ENCODE measurements at places on chromosomes 1 and 21.

DNA sequence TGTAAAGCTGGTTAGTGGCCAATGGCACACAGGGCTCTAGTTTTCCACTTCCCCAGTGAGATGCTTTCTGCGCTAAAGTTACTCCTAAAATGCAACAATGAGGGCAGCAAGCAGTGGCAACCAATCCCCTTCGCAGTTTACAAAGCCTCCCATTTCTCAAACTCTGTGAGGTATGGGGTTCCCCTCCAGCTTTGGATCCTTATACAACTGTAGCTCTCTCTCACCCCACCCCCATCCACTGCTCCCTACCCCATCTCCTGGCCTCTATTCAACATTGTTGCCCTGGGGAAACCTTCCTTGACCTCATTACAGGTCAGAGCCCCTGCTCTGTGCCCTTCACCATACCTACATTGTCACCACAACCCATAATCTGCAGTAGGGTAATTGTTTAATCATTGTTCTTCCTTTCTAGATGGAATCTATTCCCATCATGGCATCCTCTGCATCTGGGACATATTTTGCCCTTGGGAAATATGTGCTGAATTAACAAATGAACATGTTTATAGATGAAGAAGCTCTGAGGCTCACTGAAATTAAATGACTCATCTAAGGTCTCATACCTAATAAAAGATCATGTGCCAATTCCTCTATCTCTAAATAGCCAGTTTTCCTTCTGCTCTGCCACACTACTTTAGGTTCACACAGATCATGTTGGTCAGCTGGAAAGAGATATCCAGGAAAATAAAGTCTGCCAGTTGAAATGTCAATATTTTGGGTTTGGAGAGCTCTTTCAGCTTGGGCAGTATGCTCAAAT is 12.6 kb downstream of the KIAA0040 start:
- peak; percentile 52 for DNase-seq

GRCh38 chr1:60262701-60263100 is 189.1 kb upstream of the C1orf87 start:
- no peak for DNase-seq

- no peak for DNase-seq
Measured at GRCh38 chr1:121408354-121408753, 223.6 kb downstream of the SRGAP2C start.

GRCh38 chr1:214542275-214543199 is 8.9 kb downstream of the PTPN14 start:
- DNase-seq = no peak

DNA sequence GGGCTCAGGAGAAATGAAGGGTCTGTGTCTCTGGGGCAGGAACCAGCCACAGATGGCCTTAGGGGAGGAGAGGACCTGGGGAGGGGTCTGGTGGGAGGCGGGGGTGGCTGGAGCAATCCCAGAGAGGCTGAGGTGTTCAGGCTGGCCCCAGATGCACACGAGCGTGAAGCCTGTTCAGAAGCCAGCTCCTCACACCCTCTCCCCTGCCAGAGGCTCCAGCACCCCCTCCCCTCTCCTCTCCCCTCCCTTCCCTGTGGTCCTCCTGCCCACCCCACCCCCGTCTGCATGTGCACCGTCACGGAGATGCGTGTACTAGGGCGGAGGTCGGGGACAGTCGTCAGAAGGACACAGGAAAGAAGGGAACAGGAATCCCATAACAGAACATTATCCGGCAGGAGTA is 115.0 kb upstream of the COL6A1 start:
- DNase-seq = no peak

DNA sequence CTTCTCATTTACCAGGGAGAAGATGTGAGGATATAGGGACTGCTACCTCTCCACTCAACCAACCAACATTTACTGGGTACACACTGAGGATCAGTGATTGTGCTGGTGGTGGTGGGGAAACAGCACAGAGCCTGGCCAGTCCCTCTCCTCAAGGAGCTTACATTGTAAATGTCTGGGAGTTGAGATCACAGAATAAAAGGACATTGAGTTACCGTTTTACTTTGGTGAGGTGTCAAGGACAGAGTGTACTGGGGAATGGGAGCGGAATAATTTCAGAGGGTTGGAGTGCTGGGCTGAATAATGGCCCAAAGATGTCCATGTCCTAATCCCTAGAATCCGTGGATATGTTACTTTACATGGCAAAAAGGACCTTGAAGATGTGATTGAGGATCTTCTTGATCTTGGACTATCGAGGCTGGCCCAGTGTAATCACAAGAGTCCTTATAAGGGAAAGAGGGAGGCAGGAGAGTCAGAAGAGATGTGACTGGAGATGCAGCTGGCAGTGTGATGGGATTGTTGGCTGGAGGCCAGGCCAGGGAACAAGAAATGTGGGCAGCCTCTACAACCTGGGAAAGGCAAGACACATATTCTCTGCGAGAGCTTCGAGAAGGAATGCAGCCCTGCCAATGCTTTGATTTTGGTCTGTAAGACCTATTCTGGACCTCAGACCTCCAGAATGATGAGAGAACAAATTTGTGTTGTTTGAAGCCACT is 26.6 kb upstream of the RWDD3 start:
- DNase-seq = no peak

- DNase-seq = no peak
Measured at GRCh38 chr1:198272492-198272891, 115.7 kb downstream of the NEK7 start.

DNA sequence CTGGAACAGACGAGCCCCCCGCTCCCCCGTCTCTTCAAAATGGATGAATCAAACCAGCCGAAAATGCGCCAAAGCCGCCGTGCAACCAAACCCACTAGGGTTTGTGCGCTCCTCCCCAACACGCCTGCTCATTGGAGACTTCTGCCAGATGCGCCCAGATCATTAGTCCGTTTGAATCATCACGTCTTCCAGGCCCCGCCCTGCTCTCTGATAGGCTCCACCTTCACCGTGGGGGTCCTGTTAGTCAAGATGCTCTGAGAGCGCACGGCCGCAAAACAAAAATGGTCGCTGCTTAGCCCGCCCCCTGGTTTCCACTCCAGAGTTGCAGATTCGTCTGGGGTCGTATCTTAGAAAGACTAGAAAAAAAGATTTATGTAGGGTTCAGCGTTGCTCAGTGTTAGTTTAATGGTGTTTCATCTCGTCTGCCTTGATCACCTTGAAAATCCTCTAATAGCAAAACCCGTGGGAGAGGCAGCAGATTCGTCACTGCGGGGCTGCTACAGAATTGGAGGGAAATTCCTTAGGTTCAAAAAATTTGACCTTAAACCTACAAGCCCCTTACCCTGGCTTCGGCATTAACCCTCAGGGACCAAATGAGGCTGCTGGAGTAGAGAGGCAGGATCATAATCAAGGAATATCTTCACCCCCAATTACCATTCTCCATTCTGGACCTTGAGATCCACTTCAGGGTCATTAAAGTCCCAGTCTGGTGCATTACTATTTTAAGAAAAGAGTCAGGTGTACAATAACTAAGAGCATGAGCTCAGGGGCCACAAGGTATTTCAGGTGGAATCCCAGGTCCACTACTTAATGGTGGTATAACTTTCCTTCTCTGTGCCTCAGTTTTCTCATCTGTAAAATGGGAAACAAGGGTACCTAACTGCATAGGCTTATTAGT is at the start of gene NUCKS1:
Gene NUCKS1, minus strand, starts transcription at position 45 of the 898 bp plus-strand sequence. CDS start 209 bp downstream, outside the sequence.
- peak; percentile 96 for DNase-seq

DNA sequence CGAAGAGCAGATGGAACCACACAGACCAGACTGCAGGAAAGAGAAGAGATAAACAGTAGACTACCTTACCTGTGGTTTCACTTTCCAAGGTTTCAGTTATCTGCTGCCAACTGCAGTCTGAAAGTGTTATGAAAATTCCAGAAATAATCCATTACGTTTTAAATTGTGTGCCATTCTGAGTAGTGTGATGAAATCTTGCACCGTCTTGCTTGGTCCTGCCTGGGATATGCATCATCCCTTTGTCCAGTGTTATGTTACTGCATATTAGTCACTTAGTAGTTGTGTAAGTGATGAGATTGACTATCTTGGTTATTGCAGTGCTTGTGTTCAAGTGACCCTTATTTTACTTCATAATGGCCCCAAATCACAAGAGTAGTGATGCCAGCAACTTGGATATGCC is 33.9 kb downstream of the DNAJC6 start:
- peak; percentile 63 for DNase-seq

DNA sequence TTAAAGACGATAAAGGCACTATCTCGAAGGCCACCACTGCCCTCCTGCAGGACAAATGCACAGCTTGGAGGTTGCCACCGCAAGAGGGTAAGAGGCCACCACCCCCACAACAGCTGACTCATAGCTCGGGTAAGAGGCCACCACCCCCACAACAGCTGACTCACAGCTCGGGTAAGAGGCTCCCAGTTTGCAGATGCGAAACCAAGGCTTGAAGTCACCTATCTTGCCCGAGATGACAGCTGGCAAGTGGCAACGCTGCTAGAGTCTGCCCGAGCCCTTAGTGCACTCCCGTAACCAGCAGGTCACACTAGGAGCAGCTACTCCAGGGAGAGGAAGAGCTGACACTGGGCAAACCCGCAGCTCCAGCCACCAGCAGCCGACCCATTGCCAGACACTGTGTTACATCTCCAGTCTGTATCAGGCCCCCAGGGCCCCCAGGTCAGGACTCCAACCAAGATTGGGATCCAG is 17.1 kb upstream of the SPSB1 start:
- peak; percentile 89 for DNase-seq

DNA sequence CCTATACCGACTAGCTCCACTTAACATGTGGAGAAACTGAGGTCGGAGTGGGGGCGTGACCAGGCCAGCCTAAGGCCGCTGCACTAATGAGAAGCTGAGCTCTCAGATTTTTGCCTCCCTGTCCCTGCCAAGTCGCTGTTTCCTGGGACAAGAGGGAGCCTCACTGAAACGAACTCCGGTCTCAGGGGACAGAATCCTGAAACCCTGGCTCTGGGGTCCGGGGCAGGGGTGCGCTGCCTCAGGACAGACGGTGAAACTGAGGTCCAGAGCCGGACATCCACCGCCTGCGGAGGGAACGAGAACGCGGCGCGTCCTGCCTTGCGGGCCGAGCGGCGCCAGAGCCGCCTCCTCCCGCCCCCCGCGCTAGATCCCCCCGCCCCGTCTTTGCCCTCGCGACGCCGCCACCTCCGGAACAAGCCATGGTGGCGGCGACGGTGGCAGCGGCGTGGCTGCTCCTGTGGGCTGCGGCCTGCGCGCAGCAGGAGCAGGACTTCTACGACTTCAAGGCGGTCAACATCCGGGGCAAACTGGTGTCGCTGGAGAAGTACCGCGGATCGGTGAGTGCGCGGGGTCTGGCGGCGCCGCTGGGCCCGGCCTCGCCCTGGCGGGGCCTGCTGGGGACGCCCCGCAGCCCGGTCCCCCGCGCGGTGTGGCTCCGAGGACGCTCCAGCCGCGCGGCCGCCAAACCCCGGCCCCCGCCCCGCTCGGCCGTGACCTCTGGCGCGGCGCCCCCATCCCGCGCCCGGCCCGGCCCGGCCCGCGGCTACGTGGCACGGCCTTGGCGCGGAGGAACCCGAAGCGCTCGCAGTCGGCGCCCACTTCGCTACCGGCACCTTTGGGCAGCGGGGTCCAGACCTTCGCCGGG is at the start of gene GPX7:
Gene GPX7, plus strand, starts transcription at position 381 of the 865 bp plus-strand sequence. Its CDS starts 39 bp downstream, at position 420.
- no peak for DNase-seq

- no peak for DNase-seq
Measured at GRCh38 chr1:62234688-62235087, 40.0 kb downstream of the L1TD1 start.

DNA sequence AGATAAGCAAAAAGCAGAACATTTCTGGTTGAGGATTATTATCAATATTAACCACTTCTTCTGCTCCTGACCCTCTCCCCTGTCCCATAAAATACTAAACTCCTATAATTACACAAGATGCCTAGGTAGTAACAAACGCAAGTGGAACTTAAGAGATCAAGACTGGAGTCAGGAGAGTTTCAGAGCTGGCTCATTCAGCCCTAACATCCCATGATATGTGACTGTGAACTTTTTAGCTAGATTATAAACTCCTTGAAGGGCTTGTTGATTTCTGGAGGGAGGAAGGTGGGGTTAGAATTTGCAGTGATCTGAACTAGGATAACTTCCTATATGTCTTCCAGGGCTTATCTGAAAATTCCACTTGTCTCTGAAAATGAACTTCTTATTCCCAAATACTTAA is 130.6 kb downstream of the TGFB2 start:
- DNase-seq = no peak
